Urothelium cell line (cell line): ENCODE measurements at places on chromosomes 12 and 14.

DNA sequence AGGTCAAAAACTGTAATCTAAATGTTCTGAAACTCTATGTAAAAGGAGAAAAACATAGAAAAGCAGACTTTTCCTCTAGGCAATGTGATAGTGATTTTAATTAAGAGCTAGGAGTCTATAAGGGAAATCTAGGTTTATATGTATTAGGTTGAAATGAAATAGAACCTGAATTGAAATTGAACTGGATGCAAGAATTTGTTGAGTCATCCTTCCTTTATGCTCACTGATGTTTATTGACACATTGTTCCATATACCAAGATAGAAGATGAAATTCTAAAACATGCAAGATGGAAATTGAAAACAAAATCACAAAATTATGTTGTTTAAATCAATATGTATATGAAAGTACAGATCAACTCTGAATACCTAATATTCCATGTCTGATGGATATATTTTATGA is 170.4 kb upstream of the FLRT2 start:
- DNase-seq = no peak

DNA sequence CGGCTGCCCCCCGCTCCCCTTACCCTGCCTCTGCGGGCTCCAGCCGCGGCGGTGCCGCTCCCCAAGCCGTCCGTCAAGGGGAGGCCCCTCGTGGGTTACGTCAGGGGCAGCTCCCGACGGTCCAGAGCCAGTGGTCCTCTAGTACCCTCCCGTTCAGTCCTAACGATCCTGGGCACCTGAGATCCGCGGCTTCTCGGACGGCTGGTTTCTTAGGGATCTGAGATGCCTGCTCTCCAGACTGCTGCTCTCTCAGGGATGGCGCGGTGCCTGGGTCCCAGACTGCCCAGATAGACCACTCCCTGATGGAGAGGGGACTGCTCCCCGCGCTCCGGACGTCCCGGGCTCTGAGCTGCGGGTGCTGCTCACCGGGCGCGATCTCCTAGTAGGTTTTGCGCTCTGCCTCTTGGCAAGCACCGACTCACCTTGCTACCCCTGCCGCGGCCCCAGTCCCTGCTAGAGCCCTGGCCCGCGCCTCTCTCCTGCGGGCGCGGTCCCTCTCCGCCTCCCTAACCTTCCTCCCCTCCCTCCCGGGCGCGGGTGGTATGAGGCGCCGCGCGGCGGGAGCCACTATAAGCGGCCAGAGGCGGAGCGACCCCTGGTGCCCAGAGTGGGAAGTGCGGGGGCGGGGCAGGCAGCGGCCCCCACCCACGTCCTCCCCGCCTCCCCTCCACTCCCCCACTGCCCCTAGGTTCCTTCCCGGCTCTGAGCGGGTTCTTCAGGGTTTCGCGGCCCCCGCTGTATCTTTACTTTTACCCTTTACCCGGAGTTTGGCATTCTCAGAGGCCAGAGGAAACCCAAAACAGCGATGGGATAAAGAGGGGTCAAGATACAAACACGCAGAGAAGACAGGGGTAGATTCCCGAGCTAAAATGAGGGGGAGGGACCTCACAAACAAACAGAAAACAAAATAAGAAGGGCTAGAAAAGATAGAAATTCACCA is at the start of gene C1QL4:
C1QL4 (minus strand) TSS at position 544 of the 940 bp plus-strand sequence. CDS start 711 bp downstream, outside the sequence.
- DNase-seq = peak; percentile 94

- DNase-seq = no peak
Measured at GRCh38 chr12:92938018-92938417, 8.9 kb upstream of the EEA1 start.

DNA sequence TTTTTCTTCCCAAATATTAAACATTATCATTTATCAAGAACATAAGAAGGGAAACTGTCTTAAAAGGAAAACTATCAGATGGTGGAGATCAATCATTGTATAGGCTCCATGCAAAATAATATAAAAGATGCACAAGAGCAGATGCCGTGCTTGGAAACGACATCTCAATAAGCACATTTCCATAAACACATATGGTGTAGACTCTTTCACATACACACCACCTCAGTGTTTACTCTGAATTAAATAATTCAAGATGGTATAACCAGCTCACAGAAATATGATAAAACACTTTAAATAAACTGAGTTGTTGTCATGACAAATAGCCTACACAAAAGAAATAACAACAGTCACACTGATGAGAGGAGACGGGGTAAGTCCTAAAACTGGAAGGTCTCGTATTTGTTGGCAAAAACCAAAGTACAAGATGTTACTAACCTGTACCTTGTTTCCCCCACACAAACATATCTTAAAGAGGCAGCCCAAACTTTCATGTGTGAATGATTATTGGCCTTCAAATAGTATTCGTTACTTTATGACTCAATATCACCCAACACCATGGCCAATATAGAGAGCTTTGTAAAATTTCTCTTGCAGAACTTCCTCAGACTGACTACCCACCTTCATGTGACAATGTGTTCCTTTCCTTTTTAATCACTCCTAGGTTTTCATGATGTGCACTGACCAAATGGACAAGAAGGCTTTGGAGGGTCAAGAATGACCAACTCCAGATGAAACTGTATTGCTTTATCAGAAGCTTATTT is 48.6 kb upstream of the TMPO start:
- DNase-seq = no peak

DNA sequence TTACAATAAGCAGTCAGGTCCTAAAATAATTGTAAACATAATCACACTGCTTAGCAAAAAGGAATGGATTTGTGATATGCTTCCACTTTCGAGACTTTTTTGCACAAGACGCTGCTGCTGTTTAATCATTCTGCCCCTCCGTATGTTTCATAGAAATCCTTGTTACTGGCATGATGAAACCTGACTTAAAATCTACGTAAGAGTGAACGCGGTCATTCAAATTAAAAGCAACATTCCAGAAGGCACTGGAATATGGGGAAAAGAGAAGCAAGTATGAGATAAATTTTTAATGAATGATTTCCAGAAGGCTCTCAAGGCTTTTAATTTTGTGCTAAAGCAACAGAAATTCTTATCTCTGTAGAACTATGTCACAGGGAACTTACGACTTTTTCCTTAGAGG is 1.1 kb downstream of the CNIH1 start:
- no peak for DNase-seq

GRCh38 chr14:60632257-60632656 is 17.0 kb downstream of the SIX1 start:
- no peak for DNase-seq

GRCh38 chr14:70642303-70643235 is 853 bp downstream of the TTC9 start:
- peak; percentile 57 for DNase-seq

DNA sequence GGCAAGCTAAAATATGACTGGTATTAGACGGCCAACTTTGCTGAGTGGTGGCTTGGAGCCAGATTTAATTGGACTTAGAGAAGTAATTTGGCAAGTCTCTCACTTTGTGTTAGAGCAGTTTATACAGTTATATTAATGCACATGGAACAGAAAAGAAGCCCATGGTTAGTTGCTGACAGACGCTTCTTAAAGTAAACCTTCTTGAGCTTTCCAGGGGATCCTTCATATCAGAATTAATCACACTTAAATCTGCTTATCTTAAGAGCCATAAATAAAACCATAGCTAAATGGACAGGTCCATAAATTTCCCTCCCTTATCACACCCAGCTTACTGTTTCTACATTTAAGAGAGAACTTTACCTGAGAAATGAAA is 9.6 kb downstream of the GSG1 start:
- DNase-seq = no peak

DNA sequence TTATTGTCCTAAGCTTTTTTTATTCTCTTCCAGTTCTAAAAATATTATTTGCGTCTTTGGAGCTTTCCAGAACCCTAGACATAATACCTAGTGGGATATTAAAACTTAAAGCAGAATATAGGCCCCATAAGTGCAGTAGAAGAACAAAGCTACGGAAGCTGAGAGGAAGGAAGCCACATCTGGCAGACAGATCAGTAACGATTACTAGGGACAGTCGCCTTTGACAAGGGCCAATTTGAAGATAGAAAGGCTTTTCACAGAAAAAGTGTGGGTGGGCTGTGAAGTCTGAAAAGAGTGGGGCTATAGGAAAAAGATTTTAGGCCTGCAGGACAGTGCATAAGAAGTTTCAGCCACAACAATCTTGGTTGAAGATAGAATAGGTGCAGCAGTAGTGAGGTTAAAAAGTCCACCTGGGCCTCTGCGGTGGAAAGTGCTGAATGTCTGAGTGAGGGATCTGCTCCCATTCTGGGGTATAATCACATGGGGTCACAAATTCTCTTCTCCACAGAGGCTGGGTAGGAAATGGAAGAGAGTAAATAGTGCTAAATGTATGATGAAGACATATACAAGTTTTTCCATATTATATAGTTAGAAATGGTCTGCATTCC is 114.5 kb downstream of the CMAS start:
- no peak for DNase-seq

DNA sequence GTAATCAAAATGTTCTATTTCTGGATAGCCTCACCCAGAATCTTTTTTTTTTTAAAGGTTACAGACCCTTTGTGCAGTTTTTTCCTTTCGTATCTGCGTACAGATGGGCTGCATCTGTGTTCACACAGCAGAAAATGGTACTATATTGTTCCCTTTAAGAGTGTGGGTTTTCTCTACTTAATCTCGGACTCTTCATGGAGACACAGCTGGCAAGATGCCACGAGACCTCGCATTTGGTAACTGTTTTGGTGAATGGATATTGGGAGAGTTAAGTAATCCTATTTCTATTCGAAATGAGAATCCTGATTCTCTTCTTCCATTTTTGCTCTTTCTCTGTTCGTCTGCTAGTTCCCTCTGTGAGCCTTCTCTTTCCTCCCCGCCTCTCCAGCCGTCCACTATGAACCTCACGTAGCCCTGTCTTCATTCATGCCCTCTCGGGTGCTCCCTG is 85.7 kb downstream of the SAMD4A start:
- DNase-seq = no peak

- no peak for DNase-seq
Measured at GRCh38 chr14:26839481-26839880, 241.6 kb upstream of the NOVA1 start.

GRCh38 chr12:11723993-11724392 is 74.5 kb downstream of the ETV6 start:
- no peak for DNase-seq

- no peak for DNase-seq
Measured at GRCh38 chr12:89980236-89980635, 271.6 kb upstream of the ATP2B1 start.

DNA sequence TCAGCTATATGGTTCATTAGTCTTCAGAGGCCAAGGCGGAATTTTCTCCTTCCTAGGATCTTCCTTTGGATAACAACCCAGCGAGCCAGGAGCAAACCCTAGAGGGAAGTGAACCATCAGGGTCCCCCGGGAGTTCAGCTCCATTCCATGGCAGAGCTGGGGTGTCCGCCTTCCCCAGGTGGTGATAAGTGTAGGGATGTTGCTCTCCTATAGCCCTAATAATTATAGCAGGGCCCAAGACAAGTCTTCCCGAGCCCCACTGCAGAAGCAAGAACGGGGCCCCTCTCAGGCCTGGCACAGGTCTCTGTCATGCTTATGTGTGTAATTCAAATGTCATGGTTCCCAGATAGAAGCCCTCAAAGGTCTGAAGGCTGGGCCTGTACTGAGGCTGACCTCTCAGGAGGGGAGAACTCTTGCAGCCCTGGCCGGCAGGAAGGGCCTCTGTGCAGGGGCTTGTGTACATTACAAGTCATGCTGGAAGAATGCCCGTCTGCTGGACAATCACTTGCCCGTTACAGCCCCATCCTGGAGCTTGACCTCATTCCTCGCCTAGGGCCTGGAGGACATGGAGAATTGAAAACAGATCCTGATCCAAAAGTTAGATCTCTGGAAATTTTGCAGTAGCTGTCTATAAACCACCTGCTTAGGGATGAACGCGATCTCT is 17.3 kb downstream of the LRTM2 start:
- no peak for DNase-seq

DNA sequence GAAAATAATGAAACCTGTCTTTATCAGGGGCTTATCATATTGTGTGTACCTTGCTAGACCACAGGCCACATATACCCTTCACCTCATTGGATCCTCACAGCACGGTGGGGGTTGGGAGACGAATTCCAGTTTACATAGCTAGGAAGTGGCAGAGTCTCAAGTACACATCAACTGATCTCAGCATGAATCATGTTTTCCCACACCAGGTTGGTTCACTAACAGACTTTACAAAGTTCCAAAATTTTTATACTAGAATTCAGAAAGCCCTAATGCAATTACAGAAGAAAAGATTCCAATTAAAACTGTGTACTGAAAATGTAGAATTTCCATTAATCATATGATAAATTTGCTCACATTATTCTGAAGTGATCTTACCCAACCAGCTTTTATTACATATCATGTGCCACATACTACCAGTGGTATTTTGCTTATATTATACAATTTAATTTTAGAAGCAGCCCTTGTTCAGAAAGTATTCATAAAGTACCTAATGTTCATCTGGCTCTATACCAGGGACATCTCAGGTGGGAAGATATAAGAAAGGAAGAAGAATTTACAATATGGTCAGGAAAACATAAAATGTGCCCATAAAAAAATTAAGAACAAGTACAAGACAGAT is 196.2 kb downstream of the ITPR2 start:
- peak; percentile 57 for DNase-seq

GRCh38 chr12:90826036-90826435 is 128.9 kb downstream of the CCER1 start:
- no peak for DNase-seq

DNA sequence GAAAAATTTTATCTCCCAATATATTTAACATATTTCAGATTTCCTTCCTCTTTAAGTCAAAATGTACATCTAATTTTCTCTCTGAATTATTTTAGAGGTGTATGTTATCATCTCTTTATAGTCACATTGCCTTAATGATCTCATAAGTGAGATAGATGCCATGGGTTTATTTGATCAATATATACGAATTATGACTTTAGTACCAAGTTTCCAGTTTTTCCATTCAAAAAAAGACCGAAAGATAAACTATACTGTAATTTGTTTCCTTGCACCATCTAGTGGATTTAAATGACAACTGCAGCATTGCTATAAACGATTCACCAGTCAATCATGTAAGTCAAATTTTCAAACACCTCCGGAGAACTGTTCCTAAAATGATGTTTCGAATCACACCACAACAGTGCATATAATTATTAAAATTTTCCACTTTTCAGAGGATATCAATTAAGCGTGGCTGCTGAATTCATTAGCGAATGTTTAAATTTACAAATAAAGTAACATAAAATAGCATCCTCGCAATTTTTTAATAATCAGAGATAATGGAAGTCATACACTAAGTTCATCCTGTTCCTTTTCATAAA is 419 bp upstream of the ATXN7L3B start:
- DNase-seq = peak; percentile 20

GRCh38 chr14:73662487-73662943 is 17.7 kb downstream of the DNAL1 start:
- DNase-seq = peak; percentile 91

GRCh38 chr14:66974397-66975025 is 214.7 kb upstream of the GARIN2 start:
- peak; percentile 8 for DNase-seq

DNA sequence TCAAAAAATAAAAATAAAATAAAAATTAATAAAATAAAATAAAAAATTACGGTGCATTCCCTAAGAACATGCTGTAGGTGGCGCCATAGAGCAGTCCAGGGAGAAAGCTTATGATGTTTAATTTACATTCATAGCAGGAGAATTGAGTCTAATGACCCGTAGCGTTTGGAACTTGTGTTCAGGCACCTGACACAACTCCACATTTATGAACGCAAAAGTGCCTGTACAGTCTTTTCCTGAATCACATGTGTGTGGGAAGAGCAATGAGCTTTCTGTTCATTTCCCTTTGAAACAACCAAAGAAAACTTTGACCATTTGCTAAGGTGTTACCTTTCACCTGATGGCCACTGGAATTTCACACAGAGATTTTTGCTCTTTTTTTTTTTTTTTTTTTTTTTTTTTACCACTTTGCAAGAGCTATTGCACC is 60.6 kb upstream of the KCNA1 start:
- peak; percentile 68 for DNase-seq

GRCh38 chr14:61332658-61333029 is 11.3 kb downstream of the PRKCH start:
- no peak for DNase-seq
